ENCODE measurements at places on chromosomes 2 and 18. TPM values are rescaled to one million over a fixed set of nuclear protein-coding genes. Genes with fewer than 3 reads are reported as not detected.
A peak's percentile ranks its signal among the peaks of the same experiment; 100 is the strongest.

GRCh38 chr18:55152801-55153200 lies 193.5 kb upstream of the CCDC68 start:
- DNase-seq, result no peak

DNA sequence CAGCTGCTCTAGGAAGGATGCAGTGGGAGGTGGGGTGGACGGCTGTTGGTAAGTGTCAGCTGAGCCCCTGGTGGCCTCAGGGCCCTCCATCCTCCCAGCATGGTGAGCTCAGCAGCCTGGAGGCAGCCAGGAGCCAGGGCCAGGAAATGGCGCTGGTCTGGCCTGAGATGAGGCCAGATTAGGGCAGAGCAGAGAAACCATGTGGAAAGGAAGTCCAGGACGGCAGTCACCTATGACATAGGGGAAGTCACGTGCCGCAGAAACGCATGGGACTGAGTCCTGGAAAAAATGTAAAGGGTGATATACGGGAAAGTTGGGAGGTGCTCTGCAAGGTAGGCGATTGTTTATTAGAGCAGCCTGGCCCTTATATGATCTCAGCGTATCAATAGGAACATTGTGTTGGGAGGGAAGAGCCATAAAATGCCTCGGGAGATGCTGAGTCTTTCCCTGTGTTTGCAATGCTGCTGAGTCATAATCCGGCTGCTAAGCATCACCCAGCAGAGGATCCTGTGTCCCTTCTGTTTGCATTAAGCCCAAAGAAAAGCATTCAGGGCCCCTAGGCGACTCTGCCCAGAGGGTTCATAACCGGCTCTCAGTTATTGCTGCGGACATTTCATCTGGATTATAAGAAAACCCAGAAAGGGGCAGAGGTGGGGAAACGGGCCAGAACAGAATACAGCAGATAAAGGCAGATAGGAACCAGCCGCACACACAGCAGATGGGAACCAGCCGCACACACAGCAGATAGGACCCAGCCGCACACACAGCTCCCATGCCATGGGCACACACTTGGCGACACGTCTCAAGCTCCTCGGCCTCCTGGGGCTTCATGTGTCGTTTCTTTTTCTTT lies 30.3 kb upstream of the B3GNT7 start:
- DNase-seq, result peak; percentile 92

GRCh38 chr18:45252474-45252873 lies 362.8 kb upstream of the SLC14A2 start:
- no peak for DNase-seq

- no peak for DNase-seq
These were observed 179.3 kb downstream of the RPRM start for GRCh38 chr2:153299217-153299616.

DNA sequence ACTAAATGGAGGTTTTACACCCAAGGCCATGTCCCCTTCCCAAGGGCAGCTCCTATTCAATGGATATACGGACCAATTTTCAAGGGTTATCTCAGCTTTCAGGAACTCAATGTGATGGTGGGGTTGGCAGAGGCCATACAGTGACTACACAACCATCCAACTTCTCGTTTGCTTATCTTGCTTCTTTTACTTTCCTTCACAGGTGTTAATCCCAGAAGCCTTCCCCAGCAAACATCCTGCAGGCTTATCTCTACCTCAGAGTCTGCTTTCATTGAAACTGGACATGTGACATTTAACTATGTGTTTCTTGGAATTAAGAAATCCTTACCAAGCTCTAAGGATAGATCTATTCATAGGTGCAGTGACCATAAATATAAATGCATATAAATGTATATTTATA lies 443.8 kb upstream of the CDH20 start:
- DNase-seq, result no peak

GRCh38 chr2:85418132-85419008 lies at the start of gene SH2D6:
SH2D6 (plus strand) TSS chr2:85418714; CDS start chr2:85429466, 10,752 bp downstream.
- DNase-seq, result peak; percentile 86

- DNase-seq, result no peak
These were observed 170.9 kb downstream of the ZNF521 start for GRCh38 chr18:25180973-25181548.

- no peak for DNase-seq
These were observed 254.0 kb upstream of the DSEL start for GRCh38 chr18:67770520-67770919.

DNA sequence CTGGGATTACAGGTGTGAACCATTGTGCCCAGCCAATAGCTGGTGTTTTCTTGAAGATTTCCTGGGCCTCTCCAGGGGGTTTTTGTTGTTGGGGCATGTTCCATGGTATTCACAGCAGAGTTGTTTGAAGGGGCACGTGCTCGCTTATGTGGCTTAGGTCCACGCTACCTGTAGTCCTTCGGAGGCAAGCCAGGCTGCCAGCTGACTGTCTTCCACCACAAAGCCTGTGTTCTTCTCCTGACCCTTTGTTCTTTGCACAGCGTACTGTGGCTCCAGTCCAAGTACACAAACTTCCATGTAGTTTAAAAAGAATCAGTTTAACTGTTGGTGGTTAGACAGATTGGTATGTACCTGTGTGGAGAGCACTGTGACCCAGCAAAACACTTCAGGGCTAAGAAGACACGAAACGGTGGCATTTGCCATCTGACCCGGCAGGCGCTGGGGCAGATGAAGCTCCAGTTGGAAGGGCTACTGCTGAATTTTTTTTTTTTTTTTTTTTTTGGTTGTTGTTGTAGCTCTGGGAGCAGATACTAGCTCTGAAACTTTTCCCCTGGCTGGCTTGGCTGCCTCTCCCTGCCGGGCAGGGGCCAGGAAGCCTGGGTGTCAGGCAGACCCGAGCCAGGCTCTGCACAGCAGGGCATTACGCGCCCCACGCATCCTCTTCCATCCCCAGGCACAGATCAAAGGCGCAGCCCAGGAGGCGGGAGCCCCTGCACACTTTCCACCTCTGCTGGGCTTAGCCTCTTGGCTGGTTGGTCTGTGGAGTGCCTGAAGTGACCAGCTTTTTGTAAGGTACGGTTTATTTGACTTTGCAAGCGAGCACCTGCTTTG lies 5.7 kb downstream of the GREB1 start:
- DNase-seq, result peak; percentile 96

DNA sequence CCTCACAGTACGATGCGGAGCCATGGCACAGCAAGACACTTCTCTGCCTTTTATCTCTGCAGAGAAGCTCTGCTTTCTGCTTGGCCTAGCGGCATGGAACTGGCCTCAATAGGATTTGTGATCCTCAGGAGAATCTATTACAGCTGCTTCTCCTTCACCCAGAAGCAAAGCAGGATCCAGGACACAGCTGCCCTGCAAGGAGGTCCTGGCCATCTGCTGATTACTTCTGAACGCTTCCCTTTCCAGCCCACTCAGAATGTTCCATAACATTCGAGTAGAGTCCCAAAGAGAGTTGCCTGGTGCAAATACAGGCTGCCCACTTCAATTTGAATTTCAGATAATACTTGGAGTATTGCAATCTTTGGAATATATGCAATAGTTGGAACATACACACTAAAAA lies 29.2 kb upstream of the KCNS3 start:
- no peak for DNase-seq

Gene CYRIA
- not detected for total RNA-seq

Gene ZNF385B
- total RNA-seq, result 4.0 TPM

Gene CABLES1
- 32.4 TPM for total RNA-seq

All from HepG2 (cell line).